ENCODE measurements at places on chromosomes 3 and 15.

- no peak for DNase-seq
Measured at GRCh38 chr3:42057561-42058211, 33.5 kb upstream of the TRAK1 start.

DNA sequence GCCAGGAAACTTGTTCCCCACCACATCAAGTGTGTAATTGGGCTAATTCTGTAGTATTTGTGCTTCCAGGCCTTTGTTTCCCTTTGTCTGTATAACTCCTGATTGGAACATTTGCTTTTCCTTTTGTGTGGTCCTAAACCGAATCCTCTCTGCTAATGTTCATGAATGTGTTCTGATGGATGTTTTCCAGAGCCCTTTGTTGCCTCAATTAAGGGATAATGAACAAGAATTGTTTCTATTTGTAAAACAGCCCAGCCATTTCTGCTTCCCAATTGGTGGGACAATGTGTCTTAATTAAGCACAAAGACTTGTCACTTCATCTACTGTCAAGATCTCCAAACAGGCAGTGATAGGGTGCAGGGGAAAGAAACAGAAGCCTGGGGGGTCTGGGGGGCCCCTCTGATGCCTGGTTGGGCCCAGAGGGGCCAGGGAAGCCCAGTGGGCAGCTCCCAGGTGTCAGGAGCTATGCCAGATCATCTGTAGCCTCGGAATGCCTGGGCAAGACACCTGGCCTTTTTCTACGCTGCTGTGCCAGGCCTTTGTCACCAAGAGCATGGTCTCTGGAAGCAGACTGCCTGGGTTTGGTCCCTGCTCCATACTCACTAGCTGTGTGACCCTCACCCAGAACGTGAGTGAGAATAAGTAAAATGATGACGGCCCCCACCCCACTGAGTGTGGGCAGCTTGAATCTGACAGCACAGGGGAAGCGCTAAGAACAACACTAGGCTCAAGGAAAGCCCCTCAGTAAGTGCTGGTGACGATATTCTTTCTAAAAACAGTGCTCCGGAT, 116.6 kb upstream of the PRR20G start:
- no peak for DNase-seq

GRCh38 chr3:101069901-101070798, 76.9 kb upstream of the ABI3BP start:
- peak; percentile 30 for DNase-seq

- no peak for DNase-seq
Measured at GRCh38 chr3:12345141-12345561, 56.3 kb downstream of the PPARG start.

DNA sequence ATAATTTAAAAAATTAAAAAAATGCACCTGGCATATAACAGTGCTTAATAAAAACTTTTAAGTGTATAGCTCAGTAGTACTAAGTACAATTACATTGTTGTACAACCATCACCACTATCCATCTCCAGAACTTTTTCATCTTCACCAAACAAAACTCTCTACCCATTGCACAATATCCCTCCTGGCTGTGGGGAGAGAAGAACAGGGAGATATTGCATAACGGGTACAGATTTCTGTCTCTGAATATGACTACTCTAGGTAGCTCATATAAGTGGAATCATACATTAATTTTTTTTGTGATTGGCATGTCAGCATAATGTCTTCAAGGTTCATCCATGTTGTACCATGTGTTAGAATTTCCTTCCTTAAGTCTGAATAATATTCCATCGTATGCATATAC, 91.0 kb upstream of the PLAAT1 start:
- DNase-seq: no peak

DNA sequence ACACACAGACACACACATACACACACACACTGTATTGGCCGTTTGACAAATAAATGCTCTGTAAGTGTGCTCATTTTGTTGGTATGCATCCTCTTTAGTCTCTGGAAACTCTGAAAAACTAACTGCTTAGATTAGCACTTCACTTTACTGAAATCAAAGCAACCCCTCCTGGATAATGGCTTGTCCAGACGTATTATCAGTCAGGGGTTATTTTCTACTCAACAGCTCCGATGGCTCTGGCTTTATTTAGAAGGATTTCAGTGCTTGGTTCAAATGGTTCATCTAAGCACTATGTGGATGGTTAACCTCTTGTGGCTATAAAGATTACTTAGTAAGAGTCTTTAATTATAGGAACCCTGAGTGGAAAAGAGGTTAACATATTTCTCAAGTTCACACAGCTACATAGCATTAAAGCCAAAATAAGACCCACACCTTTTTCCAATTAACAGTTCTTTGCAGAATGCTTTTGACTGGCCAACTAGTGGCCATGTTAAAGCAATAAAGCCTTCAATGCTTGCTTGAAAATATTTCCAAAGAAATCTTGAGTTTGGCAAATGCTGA, 516.1 kb upstream of the NAALADL2 start:
- no peak for DNase-seq

DNA sequence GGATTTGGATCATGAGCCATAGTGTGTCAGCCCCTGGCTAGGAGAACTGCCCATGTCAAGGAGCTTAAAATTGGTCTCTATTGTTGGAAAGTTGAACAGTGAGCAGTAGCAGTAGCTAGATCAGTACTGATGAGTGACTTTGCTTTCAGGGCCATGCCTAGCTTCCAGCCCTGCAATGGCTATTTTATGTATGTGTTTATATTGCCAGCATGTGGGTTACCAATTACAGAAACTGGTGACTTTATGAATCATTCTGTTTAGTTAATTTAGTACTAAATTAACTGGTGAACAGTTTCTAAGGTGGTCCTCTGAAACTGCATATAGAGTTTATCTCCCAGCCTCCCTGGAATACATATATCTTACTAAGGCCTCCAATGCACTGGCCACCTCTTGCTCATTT, 908.1 kb upstream of the ALCAM start:
- DNase-seq: no peak

DNA sequence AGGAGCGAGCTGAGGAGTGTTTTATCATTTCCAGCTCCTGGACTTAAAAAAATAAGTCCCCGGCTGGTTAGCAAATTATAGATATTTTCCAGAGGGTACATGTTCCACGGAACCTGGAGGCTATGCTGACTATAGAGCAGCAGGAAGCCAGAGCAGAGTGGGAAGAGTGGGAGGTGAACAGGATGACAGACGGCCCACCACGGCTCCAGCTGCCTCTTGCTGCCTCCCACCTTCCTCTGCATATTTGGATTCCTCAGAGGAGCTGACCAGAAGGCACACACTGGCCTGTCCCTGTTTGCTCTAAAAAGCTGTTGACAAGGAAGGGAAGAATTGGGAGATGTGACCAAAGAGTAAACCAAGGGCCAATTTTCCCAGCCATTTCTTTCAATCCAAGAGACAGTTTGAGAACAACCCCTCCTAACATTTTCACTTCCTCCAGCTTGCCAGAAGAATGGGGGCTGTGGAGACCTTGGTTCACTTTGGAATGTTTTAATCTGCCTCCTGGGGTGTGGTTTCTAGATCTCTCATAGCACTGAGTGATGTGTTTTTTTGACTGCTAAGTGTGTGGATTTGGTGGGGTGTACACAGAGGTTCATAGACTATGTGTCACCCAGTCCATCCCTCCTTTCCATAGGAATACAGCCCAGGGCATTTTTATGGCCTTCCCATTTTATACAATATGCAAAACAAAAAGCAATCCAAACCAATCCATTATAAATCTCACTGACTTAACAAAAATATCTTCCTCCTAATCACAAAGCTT, 36.8 kb downstream of the HGD start:
- DNase-seq: no peak

- no peak for DNase-seq
Measured at GRCh38 chr15:74251131-74251811, 15.1 kb downstream of the CCDC33 start.

- no peak for DNase-seq
Measured at GRCh38 chr3:179765396-179765795, 112.6 kb downstream of the USP13 start.

Data from naive thymus-derived CD4-positive, alpha-beta T cell (primary cell).